ENCODE measurements at places on chromosomes 3 and 15.

GRCh38 chr15:70250208-70251201 is 152.8 kb upstream of the TLE3 start:
- no peak for DNase-seq

DNA sequence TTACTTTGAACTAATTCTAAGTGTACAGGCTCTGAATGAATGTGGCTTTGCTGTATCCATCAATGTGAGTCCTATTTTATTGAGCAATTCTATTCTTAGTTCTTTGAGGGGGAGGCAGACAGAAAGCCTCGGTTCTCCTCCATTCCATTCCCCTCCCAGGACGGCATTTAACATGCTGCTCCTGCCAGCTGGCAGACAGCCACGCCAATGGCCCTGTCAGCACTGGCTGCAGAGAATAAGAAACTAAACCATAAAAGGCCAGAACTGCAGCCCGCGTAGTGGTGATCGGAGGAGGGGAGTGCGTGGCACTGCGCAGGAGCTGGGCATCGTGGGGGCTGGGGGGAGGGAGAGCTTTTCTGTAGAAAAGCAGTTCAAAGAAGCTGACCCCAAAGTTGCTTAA is 76.0 kb upstream of the HACD2 start:
- peak; percentile 65 for DNase-seq

- peak; percentile 55 for DNase-seq
Observed at GRCh38 chr3:126389112-126389793, 5.5 kb upstream of the CFAP100 start.

- DNase-seq = peak; percentile 10
Observed at GRCh38 chr3:114758831-114759699, 388.0 kb downstream of the ZBTB20 start.

DNA sequence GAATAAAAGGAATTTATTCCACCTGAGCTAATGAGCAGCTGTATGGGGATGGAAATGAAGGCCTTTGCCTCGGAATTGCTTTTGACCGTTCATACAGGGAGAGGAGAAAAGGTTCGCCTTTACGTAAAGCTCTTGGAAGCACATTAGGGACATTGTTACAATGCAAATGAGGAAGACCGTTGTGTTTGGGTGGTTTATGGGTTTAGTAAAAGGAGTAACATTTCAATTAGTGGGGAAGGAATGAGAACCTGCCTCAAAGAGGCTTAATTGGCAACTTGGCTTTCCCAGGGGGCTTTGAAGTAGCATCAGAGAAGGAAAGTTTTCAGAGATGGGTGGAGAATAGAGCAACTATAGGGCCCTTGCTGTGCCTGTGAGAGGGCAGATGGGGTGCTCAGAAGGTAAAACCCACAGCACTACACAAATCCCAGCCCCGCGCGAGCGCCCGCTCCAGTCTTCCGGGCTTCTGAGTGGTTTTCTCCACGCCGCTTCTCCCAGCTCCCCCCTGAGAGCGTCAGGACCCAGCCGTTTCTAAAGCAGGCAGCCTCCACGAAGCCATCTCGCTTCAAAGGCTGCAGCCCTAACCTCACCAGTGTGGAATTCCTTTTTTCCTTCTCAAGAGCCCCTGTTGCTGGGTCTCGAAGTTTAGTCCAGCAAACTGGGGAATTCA is 192.0 kb upstream of the HES1 start:
- no peak for DNase-seq

- DNase-seq = no peak
Observed at GRCh38 chr15:43550527-43551363, 33.3 kb downstream of the MAP1A start.

- DNase-seq = no peak
Observed at GRCh38 chr3:177885063-177885462, 651.2 kb upstream of the KCNMB2 start.

- no peak for DNase-seq
Observed at GRCh38 chr3:171915275-171915674, 72.1 kb downstream of the TMEM212 start.

DNA sequence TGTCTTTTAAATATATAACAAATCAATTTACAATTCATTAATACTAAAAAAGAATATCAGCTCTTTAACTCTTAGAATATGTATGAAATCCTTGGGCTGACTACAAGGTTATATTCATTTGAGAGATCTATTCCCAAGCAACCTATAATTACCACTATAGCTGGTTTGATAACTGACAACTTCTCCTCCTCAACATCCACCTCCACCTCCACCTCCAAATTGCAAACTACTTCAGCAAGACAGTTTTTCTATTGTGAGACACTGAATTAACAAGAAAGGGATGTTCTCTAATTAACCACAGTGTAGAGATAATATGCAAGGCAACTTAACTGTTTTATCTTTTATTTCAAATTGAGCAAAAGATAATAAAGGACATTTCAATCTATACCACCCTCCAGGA is 284.8 kb upstream of the ARL6 start:
- DNase-seq = no peak

DNA sequence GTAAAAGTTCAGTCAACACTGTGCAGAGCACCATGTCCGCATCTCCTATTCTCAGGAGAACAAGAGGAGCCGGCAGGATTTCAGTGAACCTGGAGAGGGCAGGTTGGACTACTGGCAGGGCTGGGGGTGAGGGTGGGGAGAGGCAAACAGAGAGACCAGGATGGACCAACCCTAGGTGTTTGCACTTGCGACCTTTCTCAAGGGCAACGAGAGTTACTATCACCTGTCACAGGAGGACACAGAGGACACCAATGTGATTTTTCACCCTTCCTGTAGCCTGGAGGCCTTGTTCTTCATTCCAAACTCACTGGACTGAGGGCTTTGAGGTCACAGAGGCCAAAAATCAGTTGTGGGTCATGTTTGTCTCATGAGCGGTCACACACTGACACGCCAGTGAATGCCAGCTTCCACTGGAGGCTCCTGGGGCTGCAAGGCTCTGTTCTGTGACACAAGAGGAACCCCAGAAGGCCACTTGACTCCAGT is 89.5 kb downstream of the CPN2 start:
- no peak for DNase-seq

GRCh38 chr15:70853973-70854665 is at the start of gene LARP6:
LARP6 (minus strand) TSS chr15:70854157; CDS start chr15:70854088, 69 bp downstream.
- DNase-seq = no peak

GRCh38 chr3:173396191-173397041 is 1.1 kb upstream of the NLGN1 start:
- peak; percentile 6 for DNase-seq

DNA sequence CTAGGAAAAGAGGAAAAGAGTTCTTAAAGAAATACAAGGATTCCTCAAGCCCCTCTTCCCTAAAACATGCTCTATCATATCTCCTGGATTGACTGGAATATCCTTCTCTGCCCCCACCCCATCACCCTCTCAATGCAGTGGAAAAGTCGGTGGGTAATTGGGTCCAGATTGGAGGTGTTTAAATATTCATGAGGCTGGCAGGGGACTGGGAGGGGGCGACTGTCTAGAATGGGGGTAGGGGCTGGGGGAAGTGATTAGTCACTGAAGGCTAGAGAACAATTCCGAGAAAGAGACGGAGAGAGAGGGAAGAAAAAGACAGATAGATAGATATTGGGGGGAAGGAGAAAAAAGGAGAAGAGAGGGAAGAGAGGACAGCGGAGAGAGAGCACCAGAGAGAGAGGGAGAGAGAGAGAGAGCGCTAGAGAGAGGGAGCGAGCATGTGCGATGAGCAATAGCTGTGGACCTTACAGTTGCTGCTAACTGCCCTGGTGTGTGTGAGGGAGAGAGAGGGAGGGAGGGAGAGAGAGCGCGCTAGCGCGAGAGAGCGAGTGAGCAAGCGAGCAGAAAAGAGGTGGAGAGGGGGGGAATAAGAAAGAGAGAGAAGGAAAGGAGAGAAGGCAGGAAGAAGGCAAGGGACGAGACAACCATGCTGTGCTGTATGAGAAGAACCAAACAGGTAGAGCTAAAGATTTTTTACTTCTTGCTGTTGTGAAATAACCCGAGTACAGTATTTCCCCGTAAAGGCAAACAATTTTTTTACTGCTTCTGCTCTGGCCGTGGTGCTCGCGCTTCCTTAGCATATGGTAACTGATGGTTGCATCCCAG is at the start of gene GAP43:
Gene GAP43 (plus strand): TSS at position 467 of the 825 bp plus-strand sequence. CDS start 180 bp downstream, at position 647.
- peak; percentile 83 for DNase-seq

- peak; percentile 2 for DNase-seq
Observed at GRCh38 chr15:83943849-83944404, 290.0 kb downstream of the ADAMTSL3 start.

DNA sequence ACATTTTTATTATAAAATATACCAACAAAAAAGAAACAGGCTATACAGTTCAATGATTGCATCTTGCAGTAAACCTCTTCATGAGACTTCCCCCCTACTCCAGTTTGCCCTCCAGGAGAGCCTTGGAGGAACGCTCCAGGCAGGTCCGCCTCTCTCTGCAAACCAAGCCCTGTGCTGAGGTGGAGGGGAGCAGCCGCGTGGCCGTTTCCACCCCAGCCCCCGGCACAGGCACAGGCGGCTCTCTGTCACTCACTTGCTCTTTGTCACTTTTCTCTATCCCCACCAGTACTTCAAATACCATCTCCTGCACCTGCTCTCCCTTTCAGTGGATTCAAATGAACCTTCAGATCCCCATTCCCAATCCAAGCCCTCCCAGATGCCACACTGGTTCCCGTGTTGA is 479.9 kb downstream of the OCA2 start:
- DNase-seq = no peak

GRCh38 chr3:51777985-51778384 is 1.1 kb downstream of the IQCF6 start:
- DNase-seq = no peak

GRCh38 chr3:149493315-149494021 is 19.0 kb downstream of the TM4SF4 start:
- no peak for DNase-seq

DNA sequence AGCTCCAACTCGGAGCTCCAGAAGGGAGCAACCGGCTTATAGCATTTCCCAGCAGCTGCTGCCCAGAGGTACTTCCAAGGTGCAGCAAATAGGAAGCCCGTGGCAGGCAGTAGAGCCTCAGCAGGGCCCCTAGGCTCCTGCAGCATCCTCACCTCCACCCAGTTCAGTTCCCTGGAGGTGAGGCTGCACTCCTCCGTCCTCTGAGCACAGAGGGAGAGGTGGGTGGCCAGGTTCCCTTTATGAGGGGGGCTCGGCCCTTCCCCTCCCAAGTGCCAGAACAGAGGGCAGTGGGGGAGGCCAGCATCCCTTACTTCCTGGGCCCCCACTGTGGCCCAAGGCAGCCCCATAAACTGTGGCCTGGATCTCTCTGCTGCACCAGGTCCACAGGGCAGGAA is 150.2 kb downstream of the ATP10A start:
- no peak for DNase-seq

DNA sequence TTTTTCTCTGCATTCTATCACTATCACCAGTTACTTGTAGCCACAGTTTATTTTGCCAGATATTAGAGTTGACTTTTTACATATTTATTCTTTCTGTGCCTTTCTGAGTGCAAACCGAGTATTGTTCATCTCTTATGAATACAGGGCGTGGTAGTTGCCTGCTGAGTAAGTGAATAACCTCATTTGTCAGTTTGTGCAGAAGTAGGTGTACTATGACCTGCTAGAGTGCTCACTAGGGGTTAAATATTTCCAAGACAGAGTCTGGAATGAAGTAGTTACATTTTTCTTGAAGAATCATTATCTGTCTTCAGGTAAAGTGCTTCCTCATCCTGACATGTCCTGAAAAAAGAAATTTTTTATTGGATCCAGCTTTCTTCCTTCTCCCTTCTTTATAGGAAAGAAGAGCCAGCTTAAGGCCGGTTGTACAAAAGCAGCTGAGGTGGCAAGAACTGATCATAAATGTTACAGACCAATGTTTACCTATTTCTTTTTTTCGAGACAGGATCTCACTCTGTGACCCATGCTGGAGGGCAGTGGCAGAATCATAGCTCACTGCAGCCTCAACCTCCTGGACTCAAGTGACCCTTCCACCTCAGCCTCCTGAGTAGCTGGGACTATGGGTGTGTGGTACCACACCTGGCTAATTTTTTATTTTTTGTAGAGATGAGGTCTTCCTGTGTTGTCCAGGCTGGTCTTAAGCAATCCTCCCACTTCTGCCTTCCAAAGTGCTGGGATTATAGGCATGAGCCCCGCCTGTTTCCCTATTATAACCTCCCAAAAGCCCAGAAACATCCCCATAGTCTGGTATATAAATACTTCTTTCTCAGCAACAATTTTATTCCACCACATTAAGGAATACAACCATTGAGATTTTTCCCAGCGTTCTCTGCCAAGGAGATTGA is 182.5 kb downstream of the TPRG1 start:
- DNase-seq = no peak

DNA sequence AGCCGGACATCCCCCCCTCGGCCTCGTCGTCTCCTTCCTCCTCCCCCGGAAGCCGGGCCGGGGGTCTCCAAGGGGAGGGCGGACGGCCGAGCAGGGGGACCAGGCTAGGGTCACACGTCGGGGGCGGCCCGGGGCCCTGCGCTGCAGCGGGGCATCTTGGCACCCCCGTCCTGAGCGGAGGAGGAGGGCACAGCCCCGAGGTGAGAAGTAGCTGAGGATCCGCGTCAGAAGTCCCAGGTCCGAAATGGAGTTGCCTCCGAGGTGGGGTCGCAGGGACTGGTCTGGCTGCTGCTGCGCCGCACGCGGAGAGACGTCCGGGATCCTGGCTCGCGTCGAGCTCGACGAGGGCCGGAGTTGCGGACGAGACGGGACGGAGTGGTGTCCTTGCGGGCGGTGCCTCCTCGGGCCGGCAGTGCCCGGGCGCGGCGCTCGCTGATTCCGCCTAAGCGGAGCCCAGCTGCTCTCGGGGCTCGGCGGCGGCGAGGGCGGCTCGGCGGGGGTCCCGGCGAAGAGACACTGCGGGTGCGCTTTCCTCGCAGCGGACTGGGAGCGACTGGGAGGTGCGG is at the start of gene ADCY5:
Gene ADCY5 (minus strand): TSS at position 555 of the 566 bp plus-strand sequence. CDS start 545 bp downstream, at position 10.
- no peak for DNase-seq

DNA sequence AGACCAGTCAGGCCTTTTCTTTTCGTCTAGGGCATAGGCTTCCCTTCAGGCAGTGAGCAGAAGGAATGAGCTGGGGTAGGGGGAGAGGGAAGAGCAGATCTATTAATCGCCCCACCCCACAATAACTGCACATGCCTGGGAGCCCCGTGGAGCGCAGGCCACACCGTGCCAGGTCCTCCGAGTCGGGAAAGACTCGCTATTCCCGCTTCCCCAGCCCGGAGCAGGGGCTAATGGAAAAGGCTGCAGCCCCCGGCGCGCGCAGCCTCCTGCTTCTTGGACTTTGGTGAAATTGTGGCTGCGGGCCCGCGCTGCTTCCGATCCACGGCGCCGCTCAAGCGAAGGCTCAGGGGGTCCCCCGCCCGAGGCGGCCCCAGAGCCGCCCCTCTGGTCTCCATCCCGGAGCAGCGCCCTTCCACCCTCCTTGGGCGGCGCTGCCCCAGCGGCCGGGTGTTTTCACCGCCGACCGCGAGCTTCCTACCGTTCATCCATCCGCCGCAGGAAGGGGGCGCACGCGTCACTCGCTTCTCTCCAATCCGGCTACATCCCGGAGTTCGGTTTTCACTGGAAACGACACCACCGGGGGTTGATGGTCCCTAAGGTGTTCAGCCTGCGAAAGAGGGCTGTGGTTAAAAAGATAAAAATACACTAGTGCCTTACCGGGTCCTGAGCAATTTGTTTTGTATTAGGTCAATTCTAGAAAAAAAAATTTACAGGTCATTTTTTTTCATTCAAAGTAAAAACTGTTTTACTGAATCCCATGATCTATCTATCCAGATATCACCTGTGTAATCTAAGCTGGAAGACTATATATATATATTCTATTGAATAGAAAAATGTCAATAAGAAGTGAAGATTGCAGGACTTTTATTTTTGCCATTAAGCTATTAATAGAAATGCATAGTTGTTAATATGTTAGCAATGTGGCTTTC is 4.4 kb upstream of the SYNM start:
- peak; percentile 59 for DNase-seq

Data from A172 (cell line).